ENCODE measurements at places on chromosomes 5 and 9.

- DNase-seq: no peak
Measured at GRCh38 chr9:15244001-15244441, 63.0 kb downstream of the TTC39B start.

DNA sequence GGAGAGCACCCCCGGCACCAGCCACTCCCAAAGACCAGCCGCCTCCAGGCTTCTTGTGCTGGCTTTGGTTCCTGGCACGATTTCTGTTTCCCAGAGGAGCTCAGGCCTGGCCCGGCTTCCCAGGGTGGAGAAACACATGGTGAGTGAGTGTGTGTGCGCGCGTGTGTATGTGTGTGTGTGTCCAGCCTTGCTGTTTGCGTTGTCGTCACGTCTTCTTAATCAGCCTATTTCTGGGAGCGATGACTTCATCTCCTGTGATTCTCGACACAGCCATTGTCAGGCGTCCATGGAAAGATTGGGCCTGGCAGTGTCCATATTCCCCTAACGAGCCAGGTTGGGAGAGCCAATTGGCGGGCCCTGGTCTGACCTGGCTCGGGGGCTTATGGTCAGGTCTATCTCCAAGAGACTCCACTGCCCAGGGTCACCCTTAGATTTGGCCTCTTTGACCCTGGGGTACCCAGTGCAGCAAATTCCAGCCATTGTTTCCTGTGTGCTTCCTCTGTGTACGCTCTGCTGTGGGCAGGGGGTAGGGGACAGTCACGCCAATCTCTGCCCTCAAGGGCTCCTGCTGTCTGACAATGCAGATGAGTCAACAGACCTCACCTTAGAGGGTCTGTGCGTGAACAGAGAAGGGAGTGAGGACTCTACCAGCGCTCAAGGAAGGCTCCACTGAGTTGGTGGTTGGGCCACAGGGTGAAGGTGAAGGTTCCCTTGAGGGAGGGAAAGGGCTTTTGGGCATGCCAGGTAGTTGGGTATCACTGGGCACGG lies 73.8 kb downstream of the DAB2IP start:
- no peak for DNase-seq

- no peak for DNase-seq
Measured at GRCh38 chr5:68343421-68343826, 127.9 kb downstream of the PIK3R1 start.

- no peak for DNase-seq
Measured at GRCh38 chr5:159341145-159341544, 10.9 kb upstream of the IL12B start.

DNA sequence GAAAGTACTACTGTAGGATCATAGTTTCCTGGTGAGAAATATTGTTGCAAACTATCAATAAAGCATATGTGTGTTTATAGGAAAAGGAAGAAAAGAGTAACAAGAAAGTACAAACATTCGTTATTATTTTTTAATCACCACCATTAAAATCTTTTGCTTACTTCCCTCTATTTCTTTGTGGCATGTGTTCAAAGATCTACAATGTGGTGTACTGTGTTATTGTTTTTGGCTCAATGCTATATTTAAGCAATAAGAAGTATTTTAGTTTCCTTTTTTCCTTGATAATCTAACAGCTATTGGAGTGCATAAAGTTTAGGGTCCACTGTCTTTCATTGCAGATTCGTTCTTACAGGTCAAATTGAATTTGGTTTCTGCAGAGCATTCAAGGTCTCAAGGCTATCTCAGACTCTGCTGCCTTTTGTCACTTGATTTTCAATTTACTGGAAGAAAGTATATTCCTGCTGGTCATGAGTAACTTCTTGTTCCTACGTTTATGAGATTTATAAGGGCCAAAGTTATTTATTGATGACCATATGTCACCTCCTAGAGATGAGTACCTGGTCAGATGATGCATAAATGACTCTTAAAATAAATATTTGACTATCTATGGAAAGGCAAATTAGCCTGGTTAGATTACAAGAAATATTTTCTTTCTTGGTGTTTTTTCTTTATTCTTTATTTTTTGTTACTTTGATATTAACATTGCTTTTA lies 323.0 kb downstream of the TMEM167A start:
- DNase-seq: no peak

GRCh38 chr5:52738095-52738506 lies 49.6 kb upstream of the ITGA1 start:
- DNase-seq: no peak

- no peak for DNase-seq
Measured at GRCh38 chr5:57199866-57200265, 26.0 kb downstream of the GPBP1 start.

- DNase-seq: no peak
Measured at GRCh38 chr5:127950707-127951391, 132.7 kb upstream of the SLC12A2 start.

GRCh38 chr5:146185161-146185560 lies 2.7 kb upstream of the LARS1 start:
- DNase-seq: no peak

GRCh38 chr9:113220467-113221002 lies 542 bp downstream of the FKBP15 start:
- DNase-seq: no peak

DNA sequence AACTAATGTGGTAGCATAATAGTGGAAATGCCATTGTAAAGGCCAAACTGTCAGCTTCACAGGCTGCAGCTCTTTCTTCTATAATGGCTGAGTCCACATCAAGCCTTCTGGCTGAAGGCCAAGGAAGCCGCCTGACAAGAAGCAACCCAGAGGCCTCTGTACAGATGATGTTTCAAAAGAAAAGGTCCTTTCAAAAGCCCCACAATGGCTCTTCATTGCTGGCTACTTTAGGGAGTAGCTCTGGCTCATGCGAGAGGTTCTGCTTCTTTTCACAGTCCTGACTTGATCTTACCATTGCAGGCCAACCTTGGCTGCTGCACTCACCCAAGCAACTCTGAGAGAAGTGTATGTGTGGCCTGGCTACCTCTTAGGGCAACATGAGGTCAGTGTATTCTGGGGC lies 54.5 kb upstream of the EQTN start:
- DNase-seq: no peak

DNA sequence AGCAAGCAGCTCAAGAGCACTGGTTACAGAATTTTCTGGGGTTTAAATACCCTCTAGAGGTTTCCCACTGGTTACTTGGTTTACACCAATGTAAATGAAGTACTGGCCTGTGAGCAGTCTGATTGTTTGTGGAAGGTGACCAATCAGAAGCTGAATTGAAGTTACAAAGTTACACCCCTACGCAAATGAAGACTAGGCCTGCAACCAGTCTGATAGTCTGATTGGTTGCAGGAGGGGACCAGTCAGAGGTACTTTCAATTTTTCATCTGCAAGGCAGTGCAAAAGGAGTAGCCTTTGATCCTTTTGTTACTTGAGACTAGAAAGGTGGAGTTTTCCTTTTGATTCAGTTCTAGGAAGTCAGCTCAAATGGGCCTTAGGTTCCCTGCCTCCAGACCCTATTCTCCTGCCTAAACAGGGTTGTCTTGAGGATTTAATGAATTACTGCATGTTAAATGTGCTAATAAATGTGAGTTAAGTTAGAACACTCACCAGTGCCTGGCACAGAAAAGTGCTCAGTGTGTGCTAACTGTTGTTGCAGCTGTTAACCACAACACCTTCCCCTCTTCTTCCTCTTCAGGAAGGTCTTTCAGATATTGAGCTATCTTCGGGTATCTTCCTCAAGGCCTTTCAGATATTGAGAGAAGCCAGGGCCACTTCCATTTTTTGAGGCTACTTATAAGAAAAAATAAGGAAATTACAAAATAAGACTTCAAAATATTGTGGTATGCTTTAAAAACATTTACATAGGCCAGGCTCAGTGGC lies 32.1 kb upstream of the CLINT1 start:
- DNase-seq: no peak

- DNase-seq: no peak
Measured at GRCh38 chr5:54212331-54212730, 98.0 kb downstream of the ARL15 start.

DNA sequence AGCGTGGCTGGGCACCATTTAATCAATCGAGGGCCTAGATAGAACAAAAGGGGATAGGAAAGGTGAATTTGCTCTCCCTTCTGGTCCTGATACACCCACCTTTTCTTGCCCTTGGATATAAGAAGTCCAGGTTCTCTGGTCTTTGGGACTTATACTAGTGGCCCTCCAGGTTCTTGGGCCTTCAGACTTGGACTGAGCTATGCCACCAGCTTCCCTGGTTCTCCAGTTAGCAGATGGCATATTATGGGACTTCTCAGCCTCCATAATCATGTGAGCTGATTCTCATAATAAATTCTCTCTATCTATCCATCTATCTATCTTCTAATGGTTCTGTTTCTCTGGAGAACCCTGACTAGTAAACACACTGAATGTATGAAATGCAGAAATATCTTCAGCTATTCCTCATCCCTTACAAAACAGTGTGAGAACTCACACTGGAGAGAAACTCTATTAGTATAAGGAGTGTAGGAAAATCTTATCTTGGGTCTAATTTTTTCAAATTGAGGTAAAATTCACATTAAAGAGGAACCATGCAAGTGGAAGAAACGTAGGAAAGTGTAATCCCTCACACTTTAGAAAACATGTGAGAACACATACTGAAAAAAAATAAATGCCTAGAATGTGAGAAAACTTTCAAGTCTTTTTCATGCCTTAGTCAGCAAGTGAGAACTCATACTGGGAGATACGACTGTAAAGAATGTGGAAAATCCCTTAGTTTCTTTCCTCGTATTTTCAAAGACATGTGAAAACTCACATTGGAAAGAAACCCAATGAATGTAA lies 15.5 kb downstream of the PCDHB15 start:
- no peak for DNase-seq

GRCh38 chr5:108822211-108822947 lies 74.7 kb downstream of the FER start:
- DNase-seq: no peak

DNA sequence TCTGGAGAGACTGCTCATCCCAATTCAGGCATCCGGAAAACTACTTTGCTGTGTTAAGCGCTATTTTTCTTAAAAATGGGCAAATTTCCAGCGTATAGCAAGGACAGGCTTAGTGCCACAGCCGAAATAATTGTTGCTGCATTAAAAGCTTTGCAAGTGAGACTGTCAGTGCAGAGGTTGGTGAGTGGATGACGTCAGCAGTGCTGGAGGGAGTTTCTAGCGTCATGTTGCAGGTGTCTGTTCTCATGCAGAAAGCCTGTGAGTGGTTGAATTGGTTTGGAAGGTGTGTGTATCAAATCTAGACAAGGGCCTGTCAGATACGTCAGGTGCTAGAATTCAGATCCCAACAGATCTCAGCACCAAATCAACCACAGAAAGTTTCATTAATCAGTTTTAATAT lies 204.4 kb downstream of the TRIO start:
- DNase-seq: no peak

GRCh38 chr9:96550659-96551058 lies 69.0 kb downstream of the CDC14B start:
- no peak for DNase-seq

DNA sequence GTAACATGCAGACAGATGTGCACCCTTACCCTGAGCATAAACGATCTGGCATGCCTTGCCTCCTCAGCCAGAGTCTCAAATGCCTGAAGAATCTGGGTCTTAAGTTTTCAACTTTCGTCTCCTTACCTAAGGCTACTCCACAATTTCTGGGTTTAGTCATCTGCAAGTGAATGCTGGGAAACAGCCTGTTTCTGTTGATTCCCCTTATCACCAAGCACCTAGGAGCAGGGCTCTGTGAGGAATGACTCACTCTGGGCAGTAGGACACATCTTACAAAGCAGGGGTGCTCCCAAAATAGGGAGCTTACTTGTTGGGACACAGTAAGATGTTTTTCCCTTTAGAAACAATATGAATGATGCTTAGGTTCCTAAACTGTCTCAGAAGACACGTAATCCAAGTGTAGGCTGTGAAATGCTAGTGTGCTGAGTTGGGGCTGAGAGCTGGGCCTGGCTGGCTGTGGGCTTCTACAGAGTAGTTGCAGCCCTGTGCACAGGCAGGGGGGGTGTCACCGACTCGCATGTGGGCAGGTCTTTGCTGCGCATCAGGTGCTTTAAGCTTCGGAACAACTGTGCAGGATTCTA lies 58.0 kb downstream of the DAP start:
- DNase-seq: no peak

GRCh38 chr9:132583584-132584304 lies 1.3 kb downstream of the BARHL1 start:
- DNase-seq: no peak

- DNase-seq: no peak
Measured at GRCh38 chr9:2605246-2605645, 16.3 kb upstream of the VLDLR start.

- no peak for DNase-seq
Measured at GRCh38 chr9:114317665-114318357, 5.1 kb upstream of the ORM1 start.

GRCh38 chr5:31880449-31880848 lies 241.5 kb downstream of the PDZD2 start:
- DNase-seq: no peak

DNA sequence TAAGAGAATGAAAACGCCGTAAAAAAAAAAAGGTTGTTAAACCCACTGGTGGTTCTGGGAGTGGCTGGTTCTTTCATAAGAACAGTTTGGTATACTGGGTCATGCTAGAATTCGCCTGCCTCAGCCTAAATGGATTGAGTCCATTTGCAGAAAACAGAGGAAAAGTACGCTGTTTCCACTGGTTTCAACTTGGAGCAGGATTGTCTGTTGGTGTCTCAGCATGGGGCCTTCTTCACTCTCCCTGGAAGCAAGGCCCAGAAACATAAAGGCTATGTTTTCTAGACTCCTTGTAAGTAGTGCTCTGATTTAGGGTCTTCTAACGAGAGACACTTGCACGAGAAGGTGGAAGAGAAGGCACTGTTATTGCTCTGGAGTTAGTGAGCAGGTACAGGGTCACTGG lies 116.9 kb upstream of the MTAP start:
- no peak for DNase-seq

- no peak for DNase-seq
Measured at GRCh38 chr5:34627794-34628193, 28.3 kb upstream of the RAI14 start.
